Stimulated activated CD4-positive, alpha-beta T cell treated with anti-CD3 and anti-CD28 coated beads, Interleukin-12 subunit alpha, Interleukin-12 subunit beta, amount 100 ng/mL, for 48 hours (primary cell): ENCODE measurements at places on chromosomes 6 and 20.

- DNase-seq, result no peak
These were observed 66.7 kb downstream of the SYNDIG1 start for GRCh38 chr20:24535941-24536730.

DNA sequence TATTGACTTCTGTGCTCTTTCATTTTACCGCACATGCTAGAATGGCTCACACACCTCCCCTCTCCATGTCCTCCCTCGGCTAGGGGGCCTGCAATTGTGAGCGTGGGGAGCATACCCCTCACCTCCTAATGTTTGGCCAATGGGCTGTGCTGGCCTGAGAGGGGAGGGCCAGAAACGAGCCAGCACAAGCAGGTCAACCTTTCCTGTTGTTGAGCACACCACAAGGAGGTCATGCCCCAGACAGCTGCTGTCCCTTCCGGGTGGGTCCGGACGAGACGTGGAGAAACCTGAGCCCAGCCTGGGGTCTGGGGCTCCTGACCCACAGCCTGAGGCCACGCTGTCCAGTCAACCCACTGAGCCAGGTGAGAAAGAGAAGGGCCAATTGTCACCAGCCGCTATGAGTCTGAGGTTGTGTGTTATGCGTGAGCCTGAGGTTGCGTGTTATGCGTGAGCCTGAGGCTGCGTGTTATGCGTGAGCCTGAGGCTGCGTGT, 77.4 kb downstream of the TTLL2 start:
- DNase-seq, result no peak

DNA sequence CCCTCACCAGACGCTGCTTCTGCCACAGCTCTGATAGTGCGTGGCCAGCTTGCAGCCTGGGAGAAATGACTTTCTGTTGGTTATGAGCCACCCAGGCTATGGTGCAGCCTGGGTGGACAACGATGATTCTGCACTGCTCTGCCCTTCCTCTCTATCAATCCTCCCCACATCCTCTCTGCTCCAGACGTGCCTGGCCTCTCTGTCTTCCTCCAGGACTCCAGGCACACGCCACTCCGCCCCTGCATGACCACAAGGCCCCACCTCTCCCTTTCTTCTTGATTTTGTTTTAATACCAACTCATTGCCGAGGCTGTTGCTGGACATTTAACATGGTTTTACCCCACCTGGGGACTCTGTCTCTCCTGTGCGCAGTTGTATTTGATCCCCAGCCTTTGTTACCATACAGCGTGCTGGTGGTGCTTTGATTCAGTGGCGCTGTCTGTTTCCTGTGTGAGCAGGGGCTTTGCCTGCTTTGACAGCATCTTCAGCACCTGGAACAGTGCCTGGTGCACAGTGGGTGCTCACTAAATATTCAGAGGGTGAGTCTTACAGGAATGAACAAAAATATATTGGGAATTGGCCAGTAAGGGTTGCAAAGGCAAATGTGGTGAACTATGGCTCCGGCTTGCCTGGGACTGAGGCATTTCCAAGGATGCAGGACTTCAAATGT, 280.9 kb downstream of the CDH26 start:
- DNase-seq, result no peak

DNA sequence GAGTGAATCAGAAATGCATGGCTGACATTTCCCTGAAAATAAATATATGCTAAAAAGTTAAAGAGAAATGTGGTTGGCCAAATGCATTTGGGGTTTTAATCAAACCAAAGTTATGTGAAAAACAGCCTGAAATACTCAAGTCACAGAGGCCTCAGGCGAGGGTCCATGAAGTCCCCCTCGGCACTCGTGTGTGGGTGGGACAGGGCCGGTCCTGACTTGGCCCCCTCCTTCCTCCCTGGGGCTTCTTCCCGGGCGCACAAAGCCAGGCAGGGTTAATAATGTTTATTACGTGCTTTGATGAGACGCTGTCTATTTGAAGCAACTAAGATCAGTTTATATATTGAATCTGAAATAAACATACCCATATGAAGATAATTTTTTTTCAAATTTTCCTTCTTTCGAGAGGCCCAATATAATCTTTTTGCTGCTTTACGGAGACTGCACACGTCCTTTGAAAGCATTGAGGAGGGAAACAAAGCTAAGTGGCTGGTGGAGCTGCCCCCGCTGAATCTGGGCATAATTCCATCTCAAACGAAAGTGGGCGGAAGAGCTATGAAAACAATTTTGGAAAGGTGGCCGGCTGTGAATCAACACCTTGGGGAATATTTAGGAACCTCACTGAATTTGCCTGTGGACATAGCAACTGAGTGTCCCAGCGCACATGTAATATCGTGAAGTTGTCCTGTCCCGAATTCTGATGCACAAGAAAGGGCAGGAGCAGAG, 55.8 kb upstream of the SMOC2 start:
- no peak for DNase-seq
